T-helper 2 cell treated with Interferon-gamma antibody and Interleukin-4, amounts not matched to agents 5 μg/mL and 100 μg/mL, for 36 hours (primary cell): ENCODE measurements at places on chromosomes 2 and 18.

GRCh38 chr2:200467806-200468681 is 41.8 kb downstream of the KCTD18 start:
- DNase-seq: no peak

DNA sequence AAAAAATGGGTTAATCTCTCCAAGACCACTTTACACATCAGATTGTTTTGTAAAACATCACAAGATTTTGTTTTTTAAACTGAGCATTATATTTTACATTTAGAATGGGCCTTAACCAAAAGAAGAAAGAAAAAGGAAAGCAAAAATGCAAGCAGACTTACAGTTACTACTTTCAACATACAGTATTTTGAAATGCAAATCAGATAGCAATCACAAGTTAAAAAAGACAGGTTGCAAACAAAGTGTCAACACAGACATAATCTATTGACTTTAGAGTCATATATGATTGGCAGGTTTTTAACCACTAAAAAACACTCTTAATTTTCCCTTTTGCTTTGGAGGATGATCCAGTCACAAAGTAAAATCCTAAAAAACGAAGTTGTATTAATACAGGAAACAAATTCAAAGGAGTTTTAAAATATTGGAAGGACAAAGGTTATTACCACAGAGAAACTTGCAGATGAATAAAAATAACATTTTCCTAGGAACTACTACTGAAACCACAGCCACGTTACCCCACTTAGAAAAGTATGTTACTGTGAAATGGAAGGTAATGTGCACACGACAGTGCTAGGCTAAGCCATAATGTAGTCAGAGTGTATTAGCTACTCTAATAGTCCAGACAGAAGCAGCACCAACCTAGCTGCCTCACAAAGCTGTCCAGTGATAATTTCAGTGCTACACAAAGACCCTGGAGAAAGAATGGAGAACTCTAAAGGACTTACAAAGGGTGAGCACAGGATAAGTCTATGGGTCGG is 22.9 kb downstream of the DARS1 start:
- peak; percentile 28 for DNase-seq

DNA sequence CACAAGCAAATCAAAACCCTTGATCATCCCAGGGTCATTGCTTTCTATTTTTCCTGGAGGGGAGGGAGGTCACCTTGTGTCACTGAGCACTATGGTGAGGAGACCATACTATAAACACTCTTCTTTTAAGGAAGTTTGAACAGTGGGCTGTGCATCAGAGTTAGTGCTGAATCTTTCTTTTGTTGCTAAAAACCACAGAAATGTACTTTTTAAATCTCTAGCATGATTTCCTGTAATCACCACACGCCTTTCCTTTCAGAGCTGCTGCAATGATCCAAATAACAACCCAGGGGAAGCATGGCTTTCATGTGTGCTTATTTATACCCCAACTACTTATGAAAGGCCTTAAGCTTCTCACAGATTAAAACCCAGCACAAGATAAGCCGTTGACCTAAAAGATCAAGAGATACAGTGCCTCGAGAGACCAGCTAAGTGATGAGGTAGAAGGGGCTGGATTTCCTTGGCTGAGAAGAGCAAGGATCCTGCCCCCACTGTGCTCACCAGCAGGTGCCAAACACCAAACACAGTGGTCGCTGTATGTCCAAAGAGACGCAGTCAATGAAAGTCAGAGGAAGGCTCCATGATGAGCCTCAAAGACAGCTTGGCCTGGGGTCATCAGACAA is 34.7 kb downstream of the TRABD2A start:
- DNase-seq: peak; percentile 23

GRCh38 chr18:61669320-61669719 is 223.5 kb downstream of the RNF152 start:
- no peak for DNase-seq

DNA sequence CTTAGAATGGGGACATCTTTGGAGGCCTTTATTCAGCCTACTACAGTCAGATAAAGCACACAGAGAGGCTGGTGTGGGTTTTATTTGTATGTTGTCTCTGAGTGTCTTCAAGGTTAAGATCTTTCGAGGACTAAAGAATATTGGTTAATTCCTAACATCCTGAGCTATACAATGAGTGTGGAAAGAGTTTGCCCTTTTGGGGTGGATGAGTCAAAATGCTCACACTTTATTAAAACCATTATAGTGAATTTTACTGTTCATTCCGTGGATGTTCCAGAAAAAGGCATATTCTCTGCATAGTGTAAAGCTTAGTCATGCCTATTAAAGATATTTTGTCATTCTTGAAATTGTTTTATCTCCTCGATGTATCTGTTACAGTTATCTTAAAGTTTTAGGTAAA is 29.1 kb upstream of the SLC38A11 start:
- DNase-seq: no peak

DNA sequence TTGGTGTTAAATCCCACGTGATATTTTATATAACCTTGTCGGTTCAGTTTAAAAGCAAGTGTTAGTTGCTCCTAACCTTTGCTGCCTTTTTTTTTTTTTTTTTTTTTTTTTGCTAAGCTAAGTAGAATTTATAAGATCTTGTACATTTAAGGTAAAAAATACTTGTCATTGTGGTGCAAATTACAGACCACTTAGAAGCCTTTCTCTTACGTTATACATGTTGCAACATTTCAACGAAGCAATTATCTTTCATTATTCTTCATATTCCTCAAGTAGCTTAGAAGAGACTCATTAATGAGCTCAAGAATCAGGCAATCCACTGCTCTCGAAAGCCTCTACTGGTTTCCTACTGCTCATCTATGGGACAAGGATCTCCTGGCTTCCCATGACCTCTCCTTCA is 14.9 kb upstream of the IL1RL2 start:
- no peak for DNase-seq

GRCh38 chr2:69390001-69390400 is 3.0 kb upstream of the GFPT1 start:
- DNase-seq: no peak

- DNase-seq: no peak
Measured at GRCh38 chr18:56869189-56869777, 218.1 kb downstream of the WDR7 start.

- no peak for DNase-seq
Measured at GRCh38 chr2:21220930-21221329, 97.2 kb downstream of the TDRD15 start.

- DNase-seq: no peak
Measured at GRCh38 chr2:159616286-159616701, at the start of gene BAZ2B. Gene BAZ2B, minus strand, starts transcription at chr2:159616548. Its CDS starts 137,829 bp downstream, at chr2:159478719.

DNA sequence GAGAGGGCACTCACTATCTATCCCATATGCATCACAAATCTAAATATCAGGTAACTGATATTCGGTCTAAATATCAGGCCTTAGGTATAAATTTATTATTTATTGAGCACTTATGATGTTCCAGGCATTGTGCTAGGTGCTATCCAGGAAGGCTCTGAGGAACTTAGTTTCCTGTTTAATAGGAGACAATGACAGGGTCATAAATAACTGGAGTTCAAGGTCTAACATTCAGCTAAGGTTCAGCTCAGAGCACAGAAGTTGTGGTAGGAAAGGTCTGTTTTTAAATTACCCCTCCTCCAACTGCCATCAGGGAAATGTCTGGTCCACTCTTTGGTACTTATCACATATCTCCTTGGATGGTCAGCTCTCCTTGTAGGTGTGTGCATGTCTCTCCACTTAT is 193.6 kb downstream of the AGPS start:
- no peak for DNase-seq

DNA sequence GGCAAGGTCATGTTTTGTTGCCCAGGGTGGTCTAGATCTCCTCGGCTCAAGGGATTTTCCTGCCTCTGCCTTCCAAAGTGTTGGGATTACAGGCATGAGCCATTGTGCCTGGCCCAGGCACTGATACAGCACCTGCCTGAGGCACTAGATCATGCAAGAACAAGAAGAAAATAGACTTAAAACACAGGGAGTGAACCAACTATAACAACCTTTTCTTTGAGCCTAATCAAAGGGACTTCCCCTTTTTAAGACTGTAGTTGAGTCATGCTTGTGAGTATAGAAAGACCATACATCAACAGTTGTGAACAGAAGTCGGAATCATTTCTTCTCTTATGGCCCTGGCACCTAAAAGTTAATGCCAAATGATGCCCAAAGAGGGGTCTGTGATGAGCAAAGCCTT is 47.9 kb upstream of the MAPRE2 start:
- DNase-seq: no peak

DNA sequence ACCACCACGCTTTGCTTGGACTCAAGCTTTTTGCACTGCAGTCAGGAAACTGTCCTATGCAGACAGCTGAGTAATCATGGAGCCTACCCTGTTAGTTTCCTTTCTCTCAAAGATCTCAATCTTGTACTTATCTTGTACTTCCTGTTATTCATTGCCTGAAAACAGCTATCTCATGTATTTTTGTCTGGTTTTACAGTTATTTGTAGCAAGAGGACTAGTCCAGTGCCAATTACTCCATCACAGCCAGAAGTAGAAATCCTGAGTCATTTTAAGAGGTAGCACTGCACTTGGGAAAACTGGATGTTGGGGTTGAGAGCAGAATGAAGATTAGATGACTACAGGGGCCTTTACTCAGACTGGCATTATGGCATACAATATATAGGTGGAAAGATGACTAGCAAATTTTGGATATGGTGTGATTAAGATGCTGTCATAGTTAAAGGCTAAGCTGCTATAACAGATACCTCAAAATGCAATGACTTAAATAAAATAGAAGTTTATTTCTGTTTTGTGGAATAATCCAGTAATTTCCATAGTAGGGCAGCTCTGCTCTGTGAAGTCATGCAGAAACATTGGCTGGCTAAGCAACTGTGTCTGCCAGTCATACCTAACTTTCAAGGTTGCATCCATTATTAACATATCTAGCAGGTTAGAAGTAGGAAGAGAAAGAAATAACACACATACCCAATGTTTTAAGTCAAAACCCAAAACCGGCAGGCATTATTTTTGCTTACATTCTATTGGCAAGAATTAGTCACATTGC is 21.1 kb upstream of the CHMP3 start:
- peak; percentile 39 for DNase-seq

- DNase-seq: no peak
Measured at GRCh38 chr2:1253629-1254028, 159.6 kb upstream of the TPO start.

GRCh38 chr2:216651351-216651881 is 18.2 kb downstream of the IGFBP2 start:
- DNase-seq: no peak

DNA sequence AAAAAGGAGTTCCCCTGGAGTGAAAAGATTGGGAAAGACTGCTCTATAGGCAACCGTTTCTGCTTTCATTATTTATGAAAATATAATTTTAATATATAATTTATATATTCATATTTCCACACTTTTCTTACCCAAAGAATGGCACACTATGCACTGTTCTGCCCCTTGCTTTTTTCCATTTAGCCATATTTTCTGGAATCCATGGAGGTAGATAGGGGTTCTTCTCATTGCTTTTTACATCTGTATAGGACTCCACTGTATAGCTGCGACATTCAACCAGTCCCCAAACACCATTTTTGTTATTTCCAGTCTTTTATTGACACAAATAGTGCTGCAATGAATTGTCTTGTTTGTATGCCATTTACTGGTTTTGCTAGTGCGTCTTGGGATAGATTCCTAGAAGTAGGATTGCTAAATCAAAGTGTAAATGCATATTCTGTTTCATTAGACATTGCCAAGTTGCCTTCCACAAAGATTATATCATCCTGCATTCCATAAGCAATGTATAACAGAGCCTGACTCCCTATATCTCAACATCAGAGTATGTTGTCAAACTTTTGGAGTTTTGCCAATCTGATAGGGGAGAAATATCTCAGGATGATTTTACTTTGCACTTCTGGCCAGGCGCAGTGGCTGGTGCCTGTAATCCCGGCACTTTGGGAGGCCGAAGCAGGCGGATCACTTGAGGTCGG is 26.6 kb upstream of the TCF7L1 start:
- no peak for DNase-seq

- DNase-seq: no peak
Measured at GRCh38 chr18:62655520-62656219, 59.7 kb upstream of the PHLPP1 start.

GRCh38 chr2:61770746-61771145 is 83.1 kb downstream of the FAM161A start:
- DNase-seq: no peak

DNA sequence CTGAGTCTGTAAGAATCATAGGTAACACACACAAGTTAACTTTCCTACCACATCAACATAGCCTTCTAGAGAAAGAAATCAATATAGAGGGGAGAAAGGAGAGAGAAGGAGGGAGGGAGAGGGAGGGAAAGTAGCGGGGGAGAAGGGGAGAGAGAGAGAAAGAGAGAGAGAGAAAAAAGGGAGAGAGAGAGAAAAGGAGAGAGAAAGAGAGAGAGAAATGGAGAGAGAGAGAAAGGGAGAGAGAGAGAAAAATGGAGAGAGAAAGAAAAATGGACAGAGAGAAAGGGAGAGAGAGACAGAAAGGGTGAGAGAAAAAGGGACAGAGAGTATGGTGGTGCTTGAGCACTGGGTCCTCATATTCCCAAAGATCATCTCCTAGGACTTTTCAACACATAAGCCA is 591.7 kb downstream of the ZEB2 start:
- no peak for DNase-seq

DNA sequence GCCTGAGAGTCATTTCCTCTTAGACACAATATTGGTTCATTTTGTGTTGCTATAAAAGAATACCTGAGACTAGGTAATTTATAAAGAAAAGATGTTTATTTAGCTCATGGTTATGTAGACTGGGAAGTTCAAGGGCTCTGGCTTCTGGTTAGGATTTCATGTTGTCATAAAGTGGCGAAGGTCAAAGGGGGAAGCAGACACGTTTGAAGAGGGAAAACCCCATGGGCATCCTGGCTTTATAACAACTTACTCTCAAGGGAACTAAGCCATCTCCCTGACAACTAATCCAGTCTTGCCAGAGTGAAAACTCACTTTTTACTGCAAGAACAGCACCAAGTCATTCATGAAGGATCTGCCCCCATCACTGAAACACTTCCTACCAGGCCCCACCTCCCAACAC is 89.7 kb upstream of the RNF152 start:
- DNase-seq: no peak

GRCh38 chr18:59022167-59022945 is 117.3 kb upstream of the SEC11C start:
- no peak for DNase-seq

DNA sequence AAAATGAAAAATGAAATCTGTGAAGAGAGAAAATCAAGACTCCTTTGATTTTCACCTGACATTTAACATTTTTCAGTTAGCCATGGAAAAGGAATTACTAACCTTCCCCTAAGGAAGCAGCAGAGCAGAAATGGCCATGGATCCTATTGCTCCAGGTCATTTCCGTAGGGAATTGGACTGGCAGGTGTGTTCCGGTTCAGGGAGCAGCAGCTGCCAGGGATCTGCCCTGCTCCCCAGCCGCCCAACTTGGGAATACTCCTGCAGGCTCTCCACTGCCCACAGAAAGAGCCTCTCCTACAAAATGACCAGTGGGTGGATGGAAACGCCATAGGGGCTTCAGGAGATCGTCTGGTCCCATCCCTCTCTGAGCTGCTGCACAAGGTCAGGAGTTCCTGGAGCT is 86.0 kb upstream of the MAPK4 start:
- no peak for DNase-seq
